ENCODE measurements at places on chromosomes 6 and 20. TPM values are rescaled to one million over a fixed set of nuclear protein-coding genes. Genes with fewer than 3 reads are reported as not detected.

DNA sequence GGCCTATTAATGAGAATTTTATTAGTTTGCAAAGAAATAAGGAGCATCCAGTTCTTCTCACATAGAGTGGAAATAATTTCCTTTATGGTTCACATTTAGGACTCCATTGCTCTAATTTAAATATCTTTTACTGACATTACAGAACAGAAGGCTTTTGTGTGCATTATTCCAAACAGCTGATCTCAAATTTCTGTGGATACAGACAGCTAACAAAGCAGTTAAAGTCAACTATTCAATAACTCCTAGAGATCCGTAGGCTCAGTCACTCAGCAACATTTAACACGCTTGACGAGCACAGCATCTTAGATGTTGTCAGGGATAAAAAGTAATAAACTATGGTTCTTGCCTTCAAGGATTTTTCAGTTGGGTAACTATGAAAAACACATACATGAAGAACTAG, 305.8 kb upstream of the SYNCRIP start:
- DNase-seq, result no peak

DNA sequence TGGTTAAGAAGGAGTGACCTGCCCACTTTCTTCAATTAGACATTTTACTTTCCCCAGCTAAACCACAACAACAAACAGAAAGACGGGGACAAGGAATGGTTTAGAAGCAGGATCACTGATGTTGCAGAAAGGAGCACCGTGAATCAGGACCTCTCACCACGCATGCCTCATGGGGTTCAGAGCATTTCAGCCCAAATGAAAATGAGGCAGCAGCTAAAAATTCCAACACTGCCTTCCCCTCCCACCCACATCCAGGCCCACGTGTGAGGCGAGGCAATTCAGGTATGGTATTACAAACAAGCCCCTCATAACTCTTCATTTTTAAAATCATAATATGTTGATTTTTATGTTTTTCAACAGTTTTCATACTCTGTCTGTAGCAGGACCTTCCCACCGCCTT, 194.1 kb upstream of the ARID1B start:
- DNase-seq, result no peak

DNA sequence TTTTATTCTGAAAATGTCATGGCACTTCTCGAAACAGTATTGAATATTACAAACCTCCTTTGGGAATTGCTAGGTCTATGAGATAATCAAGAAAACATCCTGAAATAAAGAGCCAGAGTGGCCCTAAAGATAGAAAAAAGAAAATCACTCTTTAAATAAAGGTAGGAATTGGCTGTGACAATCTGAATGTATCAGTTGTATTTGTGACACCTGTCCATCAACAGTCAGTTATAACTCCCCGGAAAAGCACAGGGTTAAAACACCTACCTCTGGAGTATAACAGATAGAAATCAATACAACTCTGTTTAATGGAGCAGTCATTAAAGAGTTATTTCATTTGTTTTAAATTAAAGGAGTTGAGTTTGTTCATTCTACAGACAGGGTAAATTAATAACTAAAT, 21.2 kb downstream of the RNF24 start:
- DNase-seq, result no peak

Gene POPDC3
- polyA plus RNA-seq, result 0.26 TPM

Gene RAD21L1
- not detected for polyA plus RNA-seq

DNA sequence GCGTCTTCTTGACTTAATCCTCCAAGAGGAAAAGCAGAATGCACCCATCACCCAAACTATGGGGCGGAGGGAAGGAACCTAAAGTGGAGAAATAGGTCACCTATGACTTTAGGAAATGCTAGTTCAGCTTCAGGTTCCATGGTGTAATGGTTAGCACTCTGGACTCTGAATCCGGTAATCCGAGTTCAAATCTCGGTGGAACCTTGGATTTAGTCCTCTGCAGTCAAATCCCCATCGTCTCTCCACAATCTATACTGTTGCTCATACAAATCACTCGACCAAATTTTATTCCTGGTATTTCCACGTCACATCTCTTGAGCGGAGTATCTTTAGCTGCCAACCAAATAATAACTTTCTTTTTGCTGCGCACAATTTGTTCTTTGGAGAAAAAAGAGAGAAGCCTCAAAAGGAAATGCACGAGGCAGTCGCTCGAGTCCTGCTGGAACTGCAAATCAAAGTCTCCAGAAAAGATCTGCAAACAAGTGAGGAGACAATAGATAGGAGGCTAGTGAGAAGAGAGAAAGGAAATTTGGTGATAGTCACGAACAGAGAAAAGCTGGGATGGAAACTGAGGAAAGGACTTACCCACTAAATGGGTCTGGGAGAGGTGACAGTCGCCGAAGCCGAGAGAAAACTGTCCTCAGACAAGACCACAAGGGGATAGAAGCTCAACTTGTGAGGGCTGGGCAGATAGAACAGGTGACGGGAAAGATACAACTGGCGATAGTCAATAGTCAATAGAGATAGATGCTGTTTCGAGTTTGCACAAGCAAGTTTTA, 16.6 kb downstream of the POM121L2 start:
- DNase-seq, result no peak

DNA sequence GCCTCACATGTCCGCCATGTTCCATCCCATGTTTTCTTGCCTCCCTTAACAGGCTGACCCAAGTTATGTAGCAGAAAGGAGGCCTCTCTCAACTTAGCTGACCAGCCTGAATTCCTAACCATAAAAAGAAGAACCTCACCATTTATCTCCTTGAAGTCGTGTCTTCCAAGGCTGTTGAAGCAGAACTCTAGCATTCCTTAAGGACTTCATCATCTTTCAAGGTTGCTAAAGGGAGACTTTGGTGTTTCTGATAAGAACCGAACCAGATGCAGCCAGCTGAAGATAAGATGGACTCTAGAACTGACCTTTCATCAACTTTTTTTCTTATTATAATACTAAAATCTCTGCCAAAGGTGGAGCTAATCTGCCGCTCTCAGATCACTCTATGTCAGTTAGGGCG, 571.7 kb upstream of the SLC35B3 start:
- no peak for DNase-seq

- DNase-seq, result no peak
These were observed 3.9 kb upstream of the LY6G6D start for GRCh38 chr6:31711233-31711632.

DNA sequence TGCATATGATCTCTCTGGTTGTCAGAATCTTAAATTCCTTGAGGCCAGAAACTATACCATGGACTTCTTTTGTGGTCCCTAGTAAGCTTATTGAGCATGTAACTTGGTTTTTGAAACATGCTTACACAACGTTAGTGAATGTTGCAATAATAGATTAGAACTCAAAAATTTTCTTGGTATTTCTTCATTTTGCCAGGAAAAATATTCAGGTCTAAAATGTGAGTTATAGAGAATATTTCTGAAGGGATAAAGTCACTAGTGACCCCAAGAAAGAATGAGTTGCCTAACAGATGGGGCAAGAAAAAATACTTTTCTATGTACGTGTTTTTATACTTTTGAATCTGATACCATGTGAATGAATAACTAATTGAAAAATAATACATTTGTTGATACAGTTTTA, 195.4 kb downstream of the TFAP2A start:
- no peak for DNase-seq

Gene LY6G6C
- 0.18 TPM for polyA plus RNA-seq

DNA sequence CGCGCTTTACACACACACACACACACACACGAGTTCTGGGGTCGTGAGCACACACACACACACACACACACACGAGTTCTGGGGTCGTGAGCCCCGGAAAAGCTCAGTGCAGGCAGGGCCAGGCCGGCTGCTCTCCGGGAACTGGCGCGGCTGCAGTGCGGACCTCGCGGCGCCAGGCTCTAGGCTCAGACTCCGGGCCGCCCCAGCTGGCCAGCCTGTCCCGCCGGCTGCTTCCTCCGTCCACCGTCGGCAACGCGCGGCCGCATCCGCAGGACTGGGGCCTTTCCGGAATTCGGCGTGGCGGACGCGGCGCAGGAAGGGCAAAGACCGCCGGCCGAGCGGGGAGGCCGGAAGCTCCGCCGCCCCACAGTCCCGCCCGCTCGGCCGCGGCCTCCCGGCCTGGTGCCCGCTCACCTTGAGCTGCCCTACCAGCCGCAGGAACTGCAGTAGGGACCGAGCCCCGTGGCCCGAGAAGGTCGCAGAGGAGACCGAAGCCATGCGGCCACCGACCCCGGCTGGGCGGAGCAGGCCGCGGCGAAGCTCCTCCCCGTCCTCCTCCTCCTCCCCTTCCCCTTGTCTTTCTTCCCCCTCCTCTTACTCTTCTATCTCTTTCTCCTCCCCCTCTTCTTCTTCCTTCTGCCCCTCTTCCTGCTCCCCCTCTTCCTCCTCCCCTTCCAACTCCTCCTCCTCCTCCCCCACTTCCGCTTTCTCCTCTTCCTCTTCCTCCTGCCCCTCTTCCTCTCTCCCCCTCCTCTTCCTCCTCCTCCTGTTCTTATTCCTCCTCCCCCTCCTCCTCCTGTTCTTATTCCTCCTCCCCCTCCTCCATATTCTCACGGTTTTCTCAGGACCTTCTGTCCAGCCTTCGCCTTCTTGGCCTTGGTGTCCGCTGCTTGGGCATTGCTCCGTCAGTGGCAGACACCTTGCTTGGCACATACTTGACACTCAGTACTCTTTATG, at the start of gene HDDC2:
Gene HDDC2, minus strand, starts transcription at position 533 of the 957 bp plus-strand sequence. Its CDS starts 35 bp downstream, at position 498.
- DNase-seq, result peak; percentile 49

DNA sequence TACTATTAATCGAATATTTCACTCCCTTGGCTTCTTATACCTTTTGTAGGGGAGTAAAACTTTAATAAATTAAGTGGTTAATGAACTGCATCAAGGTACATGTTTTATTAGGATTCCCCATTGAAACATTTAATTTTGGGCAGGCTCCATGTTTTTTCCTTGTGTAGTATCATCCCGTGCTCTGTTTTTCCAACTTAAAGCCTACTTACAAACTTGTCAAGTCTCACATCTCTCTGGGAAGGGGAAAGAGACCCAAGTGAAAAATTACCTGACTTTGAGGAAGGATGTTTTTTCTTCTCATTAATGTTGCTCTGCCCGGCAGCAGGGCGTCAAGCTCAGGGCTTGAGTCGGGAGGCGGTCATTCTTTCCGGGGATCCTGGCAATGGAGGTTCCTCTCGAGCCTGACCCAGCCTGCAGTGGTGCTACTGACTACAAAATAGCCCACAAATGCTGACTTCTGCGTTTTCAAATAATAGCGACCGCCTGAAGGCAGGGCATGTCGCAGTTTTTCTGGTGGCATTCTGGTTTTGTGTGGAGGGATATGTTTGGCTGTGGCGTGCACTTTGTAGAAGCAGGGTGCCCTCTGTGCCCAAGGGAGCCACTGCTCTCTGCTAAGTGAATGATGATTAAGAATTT, 2.4 kb downstream of the DSP start:
- no peak for DNase-seq

Gene RIPOR2
- 10.6 TPM for polyA plus RNA-seq

GRCh38 chr6:138101946-138102731, 5.1 kb downstream of the PERP start:
- DNase-seq, result no peak

Gene SPTLC3
- polyA plus RNA-seq, result 19.6 TPM

- no peak for DNase-seq
These were observed 63.2 kb downstream of the GJA1 start for GRCh38 chr6:121498481-121499276.

GRCh38 chr6:168130697-168131371, 51.8 kb upstream of the FRMD1 start:
- no peak for DNase-seq

Gene TMEM151B
- 0.42 TPM for polyA plus RNA-seq

Gene SLCO4A1
- polyA plus RNA-seq, result 2.7 TPM

DNA sequence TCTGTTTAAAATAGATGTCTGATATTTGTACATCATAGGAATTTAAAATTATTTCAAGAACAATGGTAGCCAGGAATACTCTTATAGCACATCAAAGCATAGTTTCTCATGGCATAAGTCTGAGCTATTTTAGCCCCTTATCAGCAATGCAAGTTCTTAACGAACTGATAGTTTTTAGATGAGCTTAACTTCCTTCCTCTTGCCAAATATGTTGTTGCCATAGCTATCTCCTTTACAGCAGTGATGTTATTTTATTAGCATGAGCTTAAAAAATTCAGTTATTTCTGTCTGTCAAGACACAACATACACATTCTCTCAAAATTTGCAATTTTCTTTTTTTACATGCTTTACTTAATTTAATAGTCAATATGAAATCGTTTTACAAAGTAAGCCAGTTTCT, 867.2 kb downstream of the PHF3 start:
- no peak for DNase-seq

Gene CST2
- not detected for polyA plus RNA-seq

DNA sequence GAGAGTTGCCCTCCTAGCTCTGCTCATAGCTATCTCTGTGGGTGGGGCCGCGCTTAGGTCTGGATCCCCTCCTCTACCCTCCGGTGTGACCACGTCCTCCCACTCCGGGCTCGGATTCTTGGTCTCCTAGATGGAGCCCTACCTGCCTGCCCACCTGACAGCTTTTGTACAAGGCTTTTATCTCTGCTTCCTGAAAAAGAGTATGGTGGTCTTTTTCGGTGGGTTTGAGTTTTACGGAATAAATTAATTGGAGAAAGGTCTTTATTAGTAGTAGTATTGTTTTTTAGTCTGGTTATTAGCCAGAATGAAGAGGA, 773 bp downstream of the SMAP1 start:
- no peak for DNase-seq

DNA sequence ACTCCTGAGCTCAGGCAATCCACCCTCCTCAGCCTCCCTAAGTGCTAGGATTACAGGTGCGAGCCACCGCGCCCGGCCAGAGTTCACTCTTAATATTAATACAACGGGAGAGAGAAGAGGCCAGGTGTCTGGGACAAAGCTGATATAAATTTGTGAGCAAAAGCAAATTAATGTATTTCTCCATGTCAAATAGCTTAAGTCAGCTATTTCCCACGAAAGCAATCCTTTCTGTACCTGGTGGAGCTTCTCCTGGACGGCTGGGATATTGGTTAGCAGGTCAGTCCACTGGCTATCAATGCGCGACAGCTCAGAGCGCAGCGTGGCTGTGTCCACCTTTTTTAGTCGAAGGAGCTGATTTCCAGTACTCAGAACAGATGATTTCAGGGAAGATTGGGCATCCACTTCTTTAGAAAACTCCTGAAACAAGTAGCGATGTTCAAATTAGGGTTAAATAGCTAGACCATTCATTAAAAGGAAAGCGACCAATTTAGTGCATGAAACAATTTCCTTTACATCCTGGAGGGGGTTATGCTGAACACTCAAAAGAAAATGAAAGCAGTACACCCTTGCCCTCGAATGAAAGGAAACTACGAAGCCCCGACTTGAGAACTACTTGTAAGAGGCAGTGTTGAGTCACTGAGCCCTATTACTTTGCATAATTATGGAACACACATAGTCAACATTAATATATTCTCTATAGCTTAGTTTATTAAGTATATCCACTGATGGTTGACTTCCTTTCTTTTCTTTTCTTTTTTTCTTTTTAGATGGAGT, 403.4 kb downstream of the SYNE1 start:
- DNase-seq, result no peak

GRCh38 chr20:24617757-24618450, 148.5 kb downstream of the SYNDIG1 start:
- DNase-seq, result no peak

DNA sequence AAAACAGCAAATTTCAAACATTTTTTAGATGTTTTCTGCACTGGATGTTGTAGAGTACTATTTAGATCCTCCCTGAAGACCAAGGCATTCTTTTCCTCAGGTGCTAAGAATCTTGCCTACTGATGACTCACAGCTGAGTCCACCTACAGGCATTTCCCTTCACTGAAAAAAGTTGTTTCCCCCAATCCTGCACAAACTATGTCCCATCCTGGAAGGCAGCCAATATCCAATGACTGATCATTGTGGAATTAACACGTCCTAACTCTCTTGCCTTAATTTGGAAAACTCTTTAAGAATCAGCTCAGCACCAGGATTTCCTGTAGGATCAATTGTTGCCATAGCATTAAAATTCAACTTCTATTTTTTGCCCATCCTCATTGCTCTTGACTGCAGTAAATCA, 268.4 kb upstream of the IRAK1BP1 start:
- no peak for DNase-seq
